ENCODE measurements at places on chromosomes 6 and 20.

- no peak for DNase-seq
These were observed 142.5 kb upstream of the HDDC2 start for GRCh38 chr6:125444006-125444923.

GRCh38 chr20:10228330-10228729, 9.7 kb downstream of the SNAP25 start:
- DNase-seq: no peak

DNA sequence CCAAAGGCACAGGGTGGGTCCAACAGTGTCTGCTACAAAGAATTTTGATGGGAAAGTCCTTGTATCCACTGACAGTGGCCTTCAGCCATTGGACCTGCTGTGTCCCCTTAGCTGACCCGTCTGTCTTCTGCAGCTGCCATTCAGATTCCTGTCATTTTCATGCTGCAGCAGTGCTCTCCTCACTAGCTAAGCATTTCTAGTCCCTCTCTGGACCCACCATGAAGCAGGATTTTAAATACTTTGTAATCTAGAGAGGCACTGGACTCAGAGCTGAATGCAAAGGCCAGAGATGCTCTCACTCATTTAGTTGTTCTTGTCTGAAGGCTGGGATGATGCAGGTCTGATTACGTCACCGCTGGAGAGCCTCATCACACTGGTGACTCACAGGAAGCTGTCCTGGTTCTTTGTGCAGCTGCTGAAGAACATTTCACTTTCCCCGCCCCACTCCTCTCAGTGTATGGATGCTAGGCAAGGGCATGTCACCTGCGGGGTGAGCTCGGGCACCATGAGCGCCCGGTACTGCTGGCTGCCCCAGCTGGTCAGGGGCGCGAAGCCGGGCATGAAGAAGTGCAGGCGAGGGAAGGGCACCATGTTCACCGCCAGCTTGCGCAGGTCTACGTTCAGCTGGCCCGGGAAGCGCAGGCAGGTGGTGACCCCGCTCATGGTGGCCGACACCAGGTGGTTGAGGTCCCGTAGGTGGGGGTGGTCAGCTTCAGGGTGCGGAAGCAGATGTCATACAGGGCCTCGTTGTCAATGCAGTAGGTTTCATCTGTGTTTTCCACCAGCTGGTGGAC, 19.4 kb upstream of the TUBB2A start:
- peak; percentile 67 for DNase-seq

- no peak for DNase-seq
These were observed 164.7 kb downstream of the FOXC1 start for GRCh38 chr6:1774226-1774915.

DNA sequence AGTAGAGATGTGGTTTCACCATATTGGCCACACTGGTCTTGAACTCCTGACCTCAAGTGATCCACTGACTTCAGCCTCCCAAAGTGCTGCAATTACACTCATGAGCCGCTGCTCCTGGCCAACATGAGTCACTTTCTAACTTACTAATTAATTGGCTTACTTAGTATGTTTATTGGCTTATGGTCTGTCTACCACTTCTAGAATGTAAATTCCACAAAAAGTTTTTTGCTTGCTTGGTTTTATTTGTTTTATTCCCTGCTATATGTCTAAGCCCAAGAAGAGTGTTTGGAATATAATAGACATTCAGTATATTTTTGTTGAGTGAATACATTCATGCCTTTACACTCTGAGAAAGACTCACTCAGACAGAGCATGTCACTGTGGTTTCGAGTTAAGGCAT, 86.0 kb downstream of the SAMD3 start:
- no peak for DNase-seq

DNA sequence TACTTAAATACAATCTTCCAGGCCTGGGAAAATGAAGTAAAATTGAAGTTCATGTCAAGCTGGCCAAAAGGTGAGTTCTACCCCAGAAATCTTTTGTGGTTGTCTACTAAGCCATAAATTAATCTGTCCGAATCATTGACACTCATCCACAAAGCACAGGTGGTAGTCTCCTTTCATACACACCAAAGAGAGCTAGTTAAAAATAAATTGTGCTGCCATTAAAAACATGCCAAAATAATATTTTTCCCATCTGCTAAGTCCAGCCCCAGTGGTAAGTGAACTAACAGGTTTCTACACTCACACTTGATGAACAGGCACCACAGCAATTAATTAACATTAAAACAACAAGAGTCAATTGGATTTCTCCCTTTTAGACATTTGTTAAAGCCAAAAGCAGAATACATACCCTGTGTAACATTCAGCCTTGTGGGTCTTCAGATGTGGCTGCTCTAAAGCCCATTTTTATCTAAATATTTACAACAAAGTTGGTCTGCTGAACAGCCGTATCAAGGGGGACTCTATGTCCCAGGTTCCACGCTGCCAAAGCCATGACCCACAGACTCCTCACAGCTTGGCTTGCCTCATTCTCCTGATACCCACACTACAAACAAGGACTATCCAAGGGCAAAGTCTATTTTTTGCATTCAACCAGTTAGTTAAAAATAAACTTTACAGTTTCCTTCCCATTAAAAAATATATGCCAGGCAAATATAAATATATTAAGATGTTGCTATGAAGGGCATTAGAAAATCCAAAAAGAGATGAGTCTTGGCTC, 490.4 kb downstream of the BMP2 start:
- DNase-seq: no peak

DNA sequence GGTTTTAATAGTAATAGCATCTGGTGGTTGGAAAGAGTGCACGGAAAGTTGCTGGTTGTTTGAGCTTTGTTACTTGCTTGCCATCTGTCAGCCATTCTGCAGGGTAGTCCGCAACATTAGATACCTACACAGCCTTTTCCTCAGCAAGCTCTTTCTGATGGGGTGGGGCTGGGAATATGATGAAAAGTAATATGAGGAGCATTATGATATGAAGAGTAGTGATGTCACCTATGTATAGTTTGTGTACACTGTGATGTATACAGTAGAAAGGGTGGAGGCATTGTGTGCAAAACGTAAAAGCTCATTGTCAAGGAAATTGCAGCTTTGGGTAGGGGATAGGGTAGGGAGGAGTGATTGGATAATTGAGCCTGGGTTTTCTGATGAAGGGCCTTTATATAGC, 16.1 kb downstream of the SCAF8 start:
- DNase-seq: no peak

GRCh38 chr6:141033101-141033500, 1099.6 kb upstream of the GJE1 start:
- DNase-seq: no peak

DNA sequence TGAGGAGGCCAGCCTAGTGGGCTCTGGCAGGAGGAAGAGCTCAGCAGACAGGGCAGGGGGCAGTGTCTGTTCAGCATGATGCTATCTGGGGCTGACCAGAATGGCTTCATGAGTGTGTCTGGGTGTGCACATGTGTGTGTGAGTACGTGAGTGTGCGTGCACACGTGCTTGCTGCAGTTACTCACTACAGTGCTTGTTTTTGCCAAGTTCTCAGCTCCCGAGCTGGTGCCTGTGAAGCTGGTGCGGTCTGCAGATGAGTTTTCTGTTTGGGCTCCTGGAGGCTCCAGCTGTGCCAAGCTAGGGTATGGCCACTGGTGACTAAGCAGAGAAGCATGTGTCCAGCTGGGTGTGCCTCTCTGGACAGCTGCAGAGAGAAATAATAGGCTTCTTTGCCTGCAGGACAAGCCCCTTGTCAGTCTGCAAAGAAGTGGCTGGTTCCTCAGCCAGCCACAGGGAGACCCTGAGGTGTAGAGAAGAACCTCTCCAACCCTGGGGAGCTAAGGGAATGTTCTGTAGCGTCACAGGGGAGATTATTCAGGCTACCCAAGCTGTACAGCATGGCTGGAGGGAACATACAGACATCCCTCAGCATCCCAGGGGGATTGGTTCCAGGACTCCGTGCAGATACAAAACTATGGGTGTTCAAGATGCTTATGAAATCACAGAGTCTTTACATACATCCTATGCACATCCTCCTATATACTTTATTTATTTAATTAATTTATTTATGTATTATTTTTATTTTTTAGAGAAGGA, 40.2 kb upstream of the FAM50B start:
- no peak for DNase-seq

DNA sequence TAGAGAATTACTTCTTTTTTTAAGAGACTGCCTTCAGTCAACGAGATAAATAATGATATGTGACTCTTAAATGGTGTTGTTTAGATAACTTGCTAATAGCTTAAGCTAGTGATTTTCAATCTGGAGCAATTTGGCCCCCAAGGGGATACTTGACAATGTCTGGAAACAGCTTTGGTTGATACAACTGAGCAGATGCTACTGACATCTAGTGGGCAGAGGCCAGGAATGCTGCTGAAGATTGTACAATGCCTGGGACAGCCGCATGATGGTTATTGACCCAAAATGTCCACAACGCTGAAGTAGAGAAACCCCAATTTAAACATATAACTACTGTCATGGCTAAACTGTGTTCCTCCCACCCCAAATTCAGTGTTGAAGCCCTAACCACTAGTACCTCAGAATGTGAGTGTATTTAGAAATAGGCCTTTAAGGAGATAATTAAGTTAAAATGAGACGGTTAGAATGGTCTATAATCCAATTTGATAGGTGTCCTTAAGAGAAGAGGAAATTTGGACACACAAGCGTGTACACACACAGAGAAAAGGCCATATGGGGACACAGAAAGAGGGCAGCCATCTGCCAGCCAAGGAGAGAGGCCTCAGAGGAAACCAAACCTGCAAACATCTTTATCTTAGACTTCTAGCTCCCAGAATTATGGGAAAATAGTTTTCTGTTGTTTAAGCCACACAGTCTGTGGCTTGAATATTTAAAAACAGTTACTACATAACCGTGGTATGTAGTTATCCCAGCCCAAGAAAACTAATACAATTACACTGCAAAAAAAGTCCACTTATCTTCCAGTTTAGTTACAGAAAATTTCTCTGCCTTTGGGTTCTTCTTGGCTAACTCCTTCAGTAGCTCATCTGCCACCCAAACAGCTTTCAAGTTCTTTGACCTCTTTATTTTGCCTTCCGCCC, 22.2 kb downstream of the RWDD2A start:
- peak; percentile 68 for DNase-seq

GRCh38 chr20:1664911-1665310, 7.3 kb upstream of the SIRPG start:
- DNase-seq: peak; percentile 72

- no peak for DNase-seq
These were observed 18.6 kb upstream of the PPP1R14C start for GRCh38 chr6:150124235-150124634.

DNA sequence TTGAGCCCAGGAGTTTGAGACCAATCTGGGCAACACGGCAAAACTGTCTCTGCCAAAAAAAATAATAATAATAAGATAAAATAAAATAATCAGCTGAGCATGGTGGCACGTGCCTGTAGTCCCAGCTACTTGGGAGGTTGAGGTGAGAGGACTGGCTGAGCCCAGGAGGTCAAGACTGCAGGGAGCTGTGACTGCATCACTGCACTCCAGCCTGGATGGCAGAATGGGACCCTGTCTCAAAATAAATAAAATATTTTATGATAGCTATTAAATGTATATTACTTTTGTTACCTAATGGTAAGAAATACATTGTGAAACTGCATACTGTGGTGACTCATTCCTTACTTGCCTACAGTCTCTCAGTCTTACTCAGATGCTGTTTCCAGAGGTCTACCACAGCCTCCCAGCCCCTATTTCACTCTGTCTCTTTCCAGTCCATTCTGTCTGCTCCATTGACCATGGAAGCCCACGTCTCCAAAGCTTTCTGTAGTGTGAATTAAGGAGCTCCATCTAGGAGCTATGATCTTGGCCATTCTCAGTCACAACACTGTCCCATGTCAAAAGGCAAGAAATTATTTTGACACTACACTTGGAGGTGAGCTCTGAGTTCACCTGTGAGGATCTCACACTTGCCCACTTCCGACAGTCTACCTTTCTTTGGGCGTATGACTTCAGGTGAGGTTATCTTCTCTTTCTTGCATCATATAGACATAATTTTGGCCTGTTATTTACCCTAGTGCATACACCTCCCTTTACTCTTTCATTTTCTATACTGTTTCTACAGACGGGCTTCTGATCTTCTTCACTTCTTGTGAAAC, 22.4 kb upstream of the SNX9 start:
- DNase-seq: peak; percentile 83

- no peak for DNase-seq
These were observed 267.4 kb upstream of the TAB2 start for GRCh38 chr6:149050160-149050559.

GRCh38 chr6:155962276-155962675, 506.6 kb upstream of the NOX3 start:
- no peak for DNase-seq

- DNase-seq: no peak
These were observed 491 bp upstream of the ITCH start for GRCh38 chr20:34362502-34363061.

- DNase-seq: no peak
These were observed 79.9 kb downstream of the ATXN1 start for GRCh38 chr6:16681260-16681873.

GRCh38 chr6:10451828-10452509, 37.1 kb upstream of the TFAP2A start:
- no peak for DNase-seq

GRCh38 chr20:38770546-38770945, 22.3 kb downstream of the ACTR5 start:
- no peak for DNase-seq

GRCh38 chr6:55968926-55969325, 93.5 kb upstream of the BMP5 start:
- no peak for DNase-seq

DNA sequence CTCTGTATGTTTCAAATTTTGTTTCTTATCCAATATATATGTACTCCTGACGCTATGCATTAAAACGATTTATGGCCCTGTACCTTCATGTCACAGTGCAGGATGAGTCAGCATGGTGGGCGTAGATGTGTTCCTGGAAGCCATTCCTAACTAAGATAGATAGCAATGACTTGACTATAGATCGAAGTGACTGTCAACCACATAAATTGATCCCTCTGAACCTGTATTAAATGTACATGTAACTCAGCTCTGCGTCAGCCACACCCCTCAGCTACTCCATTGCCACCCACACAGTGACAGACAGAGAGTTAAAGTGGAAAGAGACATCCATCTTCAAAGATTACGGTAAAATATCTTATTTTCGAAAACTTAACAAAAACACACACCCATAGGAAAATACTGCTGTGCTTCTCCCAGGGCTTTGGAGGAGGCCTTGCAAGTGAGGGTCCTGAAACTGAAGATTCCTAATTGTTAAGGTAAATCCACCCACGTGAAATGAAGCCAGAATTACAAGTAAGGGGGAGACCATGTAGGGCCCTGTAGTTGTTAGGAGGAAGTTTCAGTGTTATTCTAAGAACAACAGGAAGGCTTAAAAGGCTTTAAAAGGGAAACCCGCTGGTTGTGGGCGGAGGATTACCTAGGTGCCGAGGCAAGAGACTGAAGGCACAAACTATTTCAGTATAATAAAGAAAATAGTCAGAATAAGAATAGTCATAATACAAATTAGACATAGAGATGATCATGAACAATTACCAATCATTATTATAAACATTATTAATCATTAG, 10.3 kb upstream of the RAD21L1 start:
- DNase-seq: peak; percentile 58

GRCh38 chr20:45792317-45793118, 764 bp downstream of the DNTTIP1 start:
- DNase-seq: peak; percentile 14

DNA sequence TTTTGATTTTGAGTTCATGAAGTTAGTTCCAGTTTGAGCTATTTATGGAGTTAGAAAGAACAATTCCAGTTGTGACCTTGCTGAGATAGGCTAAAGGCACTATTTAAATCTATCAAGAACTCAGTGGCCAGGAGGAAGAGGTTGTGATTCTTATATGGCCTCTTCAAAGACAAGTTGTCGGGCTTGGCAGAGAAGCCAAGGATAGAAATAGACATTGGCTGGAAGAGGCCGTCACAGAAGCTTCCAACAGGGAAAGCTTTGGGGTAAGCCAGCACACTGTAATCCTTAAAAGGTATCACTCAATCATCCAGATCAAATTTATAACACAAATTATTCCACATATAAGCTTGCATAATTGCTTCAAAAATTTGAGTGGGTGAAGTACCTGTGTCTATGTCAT, 286.1 kb downstream of the SYNE1 start:
- no peak for DNase-seq

All from activated CD4-positive, alpha-beta T cell treated with anti-CD3 and anti-CD28 coated beads, Interleukin-10, Interleukin-2, amounts not matched to agents 100 ng/mL and 50 ng/mL, durations not matched to agents 16 hours and 8 hours (primary cell).